ENCODE measurements at places on chromosomes 4 and X.

DNA sequence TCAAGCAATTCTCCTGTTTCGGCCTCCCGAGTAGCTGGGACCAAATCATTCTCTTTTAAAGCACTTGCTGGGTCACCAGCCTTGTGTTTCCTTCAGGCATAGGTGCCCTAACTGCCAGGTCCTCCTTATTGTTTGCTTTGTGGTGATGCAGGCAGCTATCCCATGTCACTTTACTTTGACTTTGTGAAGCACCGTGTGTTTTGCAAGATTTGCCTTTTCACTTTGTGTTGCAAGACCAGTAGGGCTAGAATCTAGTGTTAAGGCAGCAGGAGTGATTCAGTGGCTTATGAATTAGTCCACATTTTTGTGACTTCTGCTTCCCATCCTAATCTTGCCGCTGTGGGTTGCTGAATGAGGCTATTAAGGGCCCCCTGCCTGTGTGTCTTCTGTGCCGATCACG, 20.2 kb downstream of the SYAP1 start:
- no peak for DNase-seq

- no peak for DNase-seq
Measured at GRCh38 chrX:106718709-106719108, 7.8 kb upstream of the RNF128 start.

- no peak for DNase-seq
Measured at GRCh38 chr4:183823434-183823833, 81.7 kb upstream of the STOX2 start.

GRCh38 chrX:23729214-23729613, 13.9 kb downstream of the ACOT9 start:
- no peak for DNase-seq

- DNase-seq: no peak
Measured at GRCh38 chrX:149982310-149982709, 44.0 kb upstream of the EOLA2 start.

DNA sequence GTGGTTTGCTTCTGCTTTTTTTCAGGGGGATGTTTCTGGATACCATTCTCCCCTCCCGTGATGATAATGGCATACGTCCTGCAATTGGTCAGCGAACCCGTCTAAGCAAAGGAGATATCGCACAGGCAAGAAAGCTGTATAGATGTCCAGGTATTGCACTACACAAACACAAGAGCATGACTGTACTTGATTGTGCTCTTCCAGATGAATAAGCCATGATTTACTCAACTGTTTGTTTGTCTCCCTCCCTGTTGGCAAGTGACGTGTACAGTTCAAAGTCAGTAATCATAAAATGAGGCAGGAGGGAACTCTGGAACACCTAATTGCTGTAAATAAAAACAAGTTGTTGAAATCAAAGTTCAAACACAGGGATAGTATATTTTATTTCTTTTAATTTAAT, 141.4 kb downstream of the TLL1 start:
- DNase-seq: no peak

DNA sequence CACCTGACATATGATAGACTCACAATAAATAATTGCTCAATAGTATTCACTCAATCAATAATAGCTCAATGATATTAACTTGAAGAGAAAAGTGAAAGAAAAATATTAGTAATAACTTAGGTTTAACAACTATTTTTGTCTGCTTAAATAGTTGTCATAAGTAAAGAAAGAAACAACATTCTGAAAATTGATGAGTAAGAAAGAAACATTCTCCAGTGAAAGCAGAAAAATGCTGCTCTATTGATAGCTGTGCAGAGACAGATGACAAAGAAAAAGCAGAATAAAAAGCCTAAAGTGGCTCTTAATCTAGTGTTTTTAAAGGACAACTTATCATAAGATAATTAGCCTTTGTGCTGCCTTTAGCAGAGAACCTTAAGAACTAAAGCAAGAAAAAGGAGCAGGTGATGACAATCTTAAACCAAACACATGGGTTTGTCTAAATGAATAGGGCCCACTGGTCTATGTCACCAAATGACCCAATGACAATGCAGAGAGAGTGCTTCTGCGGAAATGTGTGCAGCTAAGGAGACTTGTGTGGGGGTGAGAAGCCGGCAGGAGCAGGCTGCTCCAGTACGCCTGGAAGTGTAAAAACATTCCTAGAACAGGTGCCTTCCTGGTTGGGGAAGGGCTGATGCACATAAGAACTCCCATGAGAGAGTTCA, 13.2 kb downstream of the HS3ST1 start:
- no peak for DNase-seq

Data from globus pallidus (tissue), 1 donor.